ENCODE measurements at places on chromosomes 11 and 22. TPM values are rescaled to one million over a fixed set of nuclear protein-coding genes. Genes with fewer than 3 reads are reported as not detected.

DNA sequence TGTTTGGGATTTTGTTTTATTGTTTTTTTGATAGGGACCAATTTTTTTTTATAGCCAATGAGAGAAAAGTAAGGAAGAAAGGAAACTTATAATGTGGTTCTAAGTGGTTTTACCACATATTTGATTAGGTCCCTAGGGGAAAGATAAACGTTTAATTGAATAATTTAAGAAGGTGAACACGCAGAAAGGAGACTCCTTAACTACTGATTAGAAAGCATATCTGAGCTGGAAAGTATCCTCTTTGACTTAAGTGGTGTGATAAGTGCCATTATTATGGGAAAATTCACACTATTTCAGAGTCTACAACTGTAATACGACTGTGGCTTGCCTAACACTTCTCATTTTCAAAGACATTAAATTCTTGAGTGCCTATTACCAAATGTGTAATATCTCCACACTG, 106.5 kb upstream of the GRAMD1B start:
- no peak for DNase-seq

TEX54 gene
- not detected for polyA plus RNA-seq

- DNase-seq, result no peak
Observed at GRCh38 chr22:46969491-46969890, 207.0 kb downstream of the TBC1D22A start.

DNA sequence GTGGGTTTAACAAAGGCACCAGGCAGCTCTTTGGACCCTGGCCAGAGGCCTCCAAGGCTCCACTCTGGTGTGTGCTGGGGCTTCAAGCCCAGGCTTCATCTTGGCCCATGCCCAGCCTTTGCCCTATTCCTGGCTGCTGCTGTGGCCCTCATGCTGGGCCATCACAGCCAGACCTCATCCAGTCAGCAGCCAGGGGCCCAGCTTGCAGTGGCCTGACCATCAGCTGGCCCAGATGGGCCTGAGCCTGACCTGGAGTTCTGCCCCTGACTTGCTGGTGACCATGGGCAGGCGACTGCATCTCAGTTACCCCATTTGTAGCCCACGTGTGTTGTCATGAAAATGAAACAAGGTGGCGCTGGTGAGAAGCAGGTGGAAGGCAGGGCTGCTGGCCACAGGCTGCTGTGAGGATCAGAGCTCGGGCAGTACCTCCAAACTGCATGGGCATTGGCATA, 76.1 kb downstream of the MED15 start:
- no peak for DNase-seq

- no peak for DNase-seq
Observed at GRCh38 chr11:110862407-110862806, 150.2 kb upstream of the ARHGAP20 start.

PGM2L1 gene
- polyA plus RNA-seq, result 4.5 TPM

- DNase-seq, result no peak
Observed at GRCh38 chr11:109106151-109106906, 315.7 kb upstream of the C11orf87 start.

DBX1 gene
- 9.2 TPM for polyA plus RNA-seq

DNA sequence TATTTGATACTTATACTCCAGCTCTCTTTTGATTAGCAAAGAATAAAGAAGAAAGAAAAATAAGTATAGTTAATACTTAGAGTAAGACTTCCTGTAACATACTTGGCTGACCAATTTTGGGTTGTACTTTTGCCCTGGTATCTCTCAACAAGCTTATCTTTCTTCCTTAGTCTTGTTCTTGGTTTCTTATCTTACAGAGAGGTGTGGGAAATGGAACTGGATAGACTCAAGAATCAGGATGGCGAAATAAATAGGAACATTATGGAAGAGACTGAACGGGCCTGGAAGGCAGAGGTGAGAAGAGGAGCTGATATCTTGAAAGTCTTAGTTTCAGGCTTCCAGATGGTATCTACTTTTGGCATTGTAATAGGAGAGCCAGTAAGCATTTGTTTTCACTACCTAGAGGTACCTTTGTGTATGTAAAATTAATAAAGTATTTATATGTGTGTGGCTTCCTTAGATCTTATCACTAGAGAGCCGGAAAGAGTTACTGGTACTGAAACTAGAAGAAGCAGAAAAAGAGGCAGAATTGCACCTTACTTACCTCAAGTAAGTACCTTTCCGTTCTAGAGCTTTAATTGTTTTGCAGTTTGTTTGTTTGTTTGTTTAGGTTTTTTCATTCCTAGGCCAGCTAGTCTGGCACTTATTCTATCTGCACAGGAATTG, 11.3 kb upstream of the BACE1-AS start:
- DNase-seq, result no peak

CASP1 gene
- polyA plus RNA-seq, result 7.1 TPM

PPP6R3 gene
- polyA plus RNA-seq, result 59.9 TPM

GRCh38 chr11:119346605-119347004, at the start of gene MFRP:
Gene MFRP, minus strand, starts transcription at chr11:119346705. Its CDS starts 192 bp downstream, at chr11:119346513.
- DNase-seq, result peak; percentile 21

- no peak for DNase-seq
Observed at GRCh38 chr22:40797427-40797826, 21.7 kb downstream of the SLC25A17 start.

GRCh38 chr22:38431266-38432010, 23.6 kb downstream of the KCNJ4 start:
- no peak for DNase-seq

- no peak for DNase-seq
Observed at GRCh38 chr11:11217929-11218628, 135.0 kb downstream of the CSNK2A3 start.

DNA sequence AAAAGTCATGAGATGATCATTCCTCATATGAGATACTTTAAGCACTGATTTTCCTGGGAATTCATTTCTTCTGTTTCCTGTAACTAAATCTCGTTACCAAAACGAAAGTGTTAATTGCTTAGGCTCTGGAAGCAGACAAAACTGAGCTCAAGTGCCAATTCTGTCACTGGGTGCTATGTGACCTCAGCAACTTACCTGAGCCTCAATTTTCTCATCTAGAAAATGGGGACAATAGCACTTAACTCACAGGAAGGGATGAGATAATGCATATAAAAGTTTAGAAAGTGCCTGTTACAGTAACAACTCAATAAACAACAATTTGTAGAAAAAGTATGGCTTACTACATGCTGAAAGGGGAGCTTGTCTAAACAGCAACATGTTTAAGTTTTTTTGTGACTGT, 170.2 kb upstream of the MTMR2 start:
- no peak for DNase-seq

HOATZ gene
- 0.12 TPM for polyA plus RNA-seq

APOA1 gene
- 1.4 TPM for polyA plus RNA-seq

DNA sequence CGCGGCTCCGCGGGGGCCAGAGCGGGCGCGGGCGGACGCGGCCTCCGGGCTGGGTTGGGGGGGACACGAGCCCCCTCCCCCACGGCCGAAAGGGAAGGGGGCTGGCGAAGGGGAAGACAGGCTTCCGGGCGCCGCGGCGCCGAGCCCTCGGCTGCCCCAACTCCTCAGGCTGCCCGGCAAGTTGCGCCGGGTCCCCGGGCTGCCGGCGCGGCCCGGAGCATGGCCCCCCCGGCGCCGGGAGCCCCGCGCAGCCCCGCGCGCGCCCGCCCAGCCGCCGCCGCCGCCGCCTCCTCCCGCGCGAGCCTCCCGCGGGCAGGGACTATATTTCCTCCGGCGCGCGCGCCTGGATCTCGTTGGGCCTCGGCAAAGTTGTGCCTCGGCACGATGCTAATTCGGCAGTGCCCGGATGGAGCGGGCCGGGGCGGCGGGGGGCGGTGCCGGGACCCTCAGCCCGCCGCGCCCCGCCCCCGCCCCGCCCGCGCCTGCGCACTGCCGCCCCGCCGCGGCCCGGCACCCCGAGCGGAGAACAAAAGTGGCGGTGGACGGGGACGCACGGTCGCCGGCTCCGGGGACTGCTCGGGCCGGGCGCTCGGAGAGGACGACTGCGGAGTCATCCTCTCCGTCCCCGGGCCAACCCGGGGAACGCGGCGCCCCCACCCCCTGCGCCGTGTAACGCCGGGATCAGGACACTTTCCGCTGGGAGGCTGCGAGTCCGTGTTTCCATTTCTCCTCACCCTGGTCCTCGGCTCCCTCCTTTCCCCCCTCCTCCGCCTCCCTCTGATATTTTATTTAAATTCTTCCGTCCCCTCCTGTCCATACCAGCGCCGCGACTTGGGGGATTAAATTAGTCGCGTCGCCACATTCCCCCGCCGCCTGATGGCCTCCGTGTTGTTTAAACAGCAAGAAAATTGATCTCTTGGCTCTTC, at the start of gene PHF21B:
PHF21B (minus strand) TSS at position 400 of the 926 bp plus-strand sequence. CDS start 456 bp downstream, outside the sequence.
- DNase-seq, result peak; percentile 72

CSF2RB gene
- 1.8 TPM for polyA plus RNA-seq

- no peak for DNase-seq
Observed at GRCh38 chr11:128298271-128298670, 289.1 kb downstream of the ETS1 start.

DNA sequence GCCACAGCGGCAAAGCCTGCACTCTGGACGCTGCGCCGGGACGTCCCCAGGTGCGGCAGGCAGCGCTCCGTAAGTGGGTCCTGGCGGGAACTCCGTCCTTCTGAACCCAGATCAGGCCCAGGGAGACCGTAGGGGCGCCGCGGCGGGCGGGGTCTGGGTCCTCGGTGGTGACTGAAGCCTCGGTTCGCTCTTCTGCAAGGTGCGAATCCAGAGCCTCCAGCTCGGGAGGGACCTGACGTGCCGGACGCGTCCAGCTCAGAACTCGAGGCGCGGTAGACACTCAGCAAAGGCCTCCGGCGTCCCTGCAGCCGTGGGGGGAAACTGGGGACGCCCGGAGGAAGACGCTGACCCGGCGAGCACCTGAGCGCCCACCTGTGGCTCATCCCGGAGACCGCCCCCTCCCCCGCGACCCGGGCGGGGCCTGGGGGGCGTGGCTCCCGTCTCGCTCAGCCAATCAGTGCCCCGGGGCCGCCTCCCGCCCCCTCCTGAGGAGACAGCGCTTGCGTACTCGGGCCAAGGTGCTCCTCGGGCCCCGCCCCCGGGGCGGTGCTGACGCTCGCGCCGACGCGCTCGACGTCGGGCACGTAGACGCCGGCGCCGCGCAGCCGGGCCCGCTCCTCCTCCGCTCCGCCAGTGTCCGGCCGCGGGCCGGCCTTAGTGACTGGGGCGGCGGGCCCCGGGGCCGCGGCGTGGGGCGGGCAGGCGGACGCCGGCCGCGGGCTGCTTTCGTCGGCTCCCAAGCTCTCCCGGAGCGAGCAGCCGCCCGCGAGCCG, at the start of gene PPFIA1:
PPFIA1 (plus strand) TSS at position 587 of the 773 bp plus-strand sequence. CDS start 1,483 bp downstream, outside the sequence.
- peak; percentile 98 for DNase-seq

DNA sequence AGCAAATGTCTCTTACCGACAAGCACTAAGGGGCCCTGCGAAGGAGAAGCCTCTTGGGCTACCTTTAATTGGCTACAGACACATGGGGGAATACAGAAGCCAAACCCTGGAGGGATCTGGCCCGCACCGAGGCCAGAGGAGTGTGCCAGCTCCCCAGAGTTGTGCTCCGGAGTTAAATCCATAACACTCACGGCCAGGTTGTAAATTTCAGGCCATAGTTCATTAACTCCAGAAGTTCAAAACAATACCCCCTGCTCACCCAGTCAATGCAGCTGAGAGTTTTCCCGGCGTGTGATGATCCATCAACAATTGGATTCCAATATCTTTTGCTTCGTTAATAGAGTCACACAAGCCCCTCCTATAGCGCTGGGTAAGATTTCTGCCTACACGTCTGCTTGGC, 371.5 kb downstream of the NXPE2 start:
- no peak for DNase-seq

Data from muscle of leg (tissue), 16 donors.